ENCODE measurements at places on chromosomes 16 and 17.

- no peak for DNase-seq
These were observed 22.8 kb downstream of the PGS1 start for GRCh38 chr17:78401246-78401645.

DNA sequence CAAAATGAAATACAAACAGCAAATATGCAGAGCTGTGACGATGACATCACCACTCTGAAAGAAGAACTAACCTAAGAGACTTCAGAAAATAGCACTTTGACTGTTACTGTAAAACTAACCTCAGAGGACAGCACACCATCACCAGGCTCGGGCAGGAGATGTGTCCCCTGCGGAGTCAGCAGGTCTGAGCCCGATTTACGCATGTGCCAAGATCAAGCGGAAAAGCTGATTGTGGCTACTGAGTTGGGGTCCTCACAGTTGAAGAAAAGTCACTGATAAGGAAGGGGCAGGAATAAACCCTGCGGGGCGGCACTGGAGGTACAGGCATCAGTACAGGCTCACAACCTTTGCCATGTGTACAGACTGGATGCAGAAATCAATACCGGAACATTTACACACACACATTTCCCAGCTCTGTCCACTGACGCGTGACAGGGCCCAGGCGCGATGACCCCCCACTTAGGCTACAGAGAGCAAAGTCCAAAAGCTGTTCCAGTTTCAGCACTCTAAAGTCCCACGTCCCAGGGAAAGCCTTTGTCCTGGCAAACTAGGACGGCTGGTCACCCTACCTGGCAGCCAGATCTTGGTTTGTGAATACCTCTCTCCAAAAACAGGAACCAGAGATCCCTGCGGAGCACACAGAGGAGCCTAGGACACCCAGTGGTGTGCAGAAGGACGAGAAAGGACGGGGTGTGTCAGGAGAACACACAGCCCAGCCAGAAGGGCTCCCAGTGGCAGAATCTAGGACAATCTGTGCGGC lies 21.5 kb downstream of the TRAP1 start:
- no peak for DNase-seq

DNA sequence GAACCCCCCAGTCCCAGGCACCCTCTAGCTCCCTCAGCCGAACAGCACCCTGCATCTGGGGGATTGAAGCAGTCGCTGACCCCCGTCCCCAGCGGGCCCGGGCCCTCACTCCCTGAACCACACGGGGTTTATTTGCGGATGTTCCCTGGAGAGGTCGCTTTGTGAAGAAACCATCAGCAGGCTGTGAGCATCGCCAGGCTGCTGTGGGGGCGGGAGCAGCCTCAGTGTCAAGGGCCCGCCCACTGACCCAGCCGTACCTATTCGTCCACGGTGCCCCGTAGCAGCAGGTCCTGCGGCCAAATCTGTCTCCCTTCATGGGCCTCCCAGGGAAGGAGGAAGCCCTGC lies 6.4 kb upstream of the RAB40C start:
- no peak for DNase-seq

- DNase-seq, result no peak
These were observed 9.8 kb upstream of the MAP3K14 start for GRCh38 chr17:45326626-45327025.

- DNase-seq, result no peak
These were observed 78.0 kb upstream of the ZNF750 start for GRCh38 chr17:82917699-82918345.

GRCh38 chr17:32827227-32827626 lies 49.7 kb downstream of the MYO1D start:
- no peak for DNase-seq

GRCh38 chr17:82399041-82399441 lies 19.1 kb upstream of the HEXD start:
- DNase-seq, result no peak

DNA sequence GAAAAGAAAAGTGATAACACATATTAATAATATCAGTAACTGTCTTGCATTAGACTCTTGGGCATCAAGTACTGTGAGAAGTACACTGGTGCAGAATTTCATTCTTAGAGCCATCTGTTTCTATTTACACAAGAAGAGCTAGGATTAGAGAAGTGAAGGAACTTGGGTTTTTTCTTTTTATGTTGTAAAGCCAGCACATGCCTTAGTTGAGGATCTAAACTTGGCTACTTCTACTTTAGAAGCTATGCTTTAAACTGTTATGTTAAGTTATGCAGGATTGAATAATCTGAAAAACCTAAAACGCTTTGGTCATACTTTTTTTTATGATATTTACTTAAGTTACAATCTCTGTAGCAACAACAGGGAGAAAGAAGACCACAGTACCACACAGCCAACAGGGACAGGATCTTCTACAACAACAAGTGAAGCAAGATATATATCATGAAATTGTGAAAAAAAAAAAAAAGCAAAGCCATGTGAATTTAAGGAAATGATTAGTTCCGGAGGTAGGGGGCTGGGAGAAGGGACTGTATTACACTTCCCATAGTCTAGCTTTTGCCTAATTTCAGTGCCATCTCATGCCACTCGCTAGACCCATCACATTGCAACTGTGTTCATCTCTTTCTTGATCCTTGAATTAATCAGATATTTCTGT lies 305.1 kb upstream of the GOT2 start:
- DNase-seq, result no peak

Measured in stimulated activated CD4-positive, alpha-beta T cell treated with anti-CD3 and anti-CD28 coated beads, TNF-alpha, amount 100 ng/mL, for 4 hours (primary cell).